Lung microvascular endothelial cell (primary cell): ENCODE measurements at places on chromosomes 16 and 17.

- no peak for DNase-seq
Observed at GRCh38 chr17:39243155-39243554, 17.4 kb upstream of the STAC2 start.

- DNase-seq = peak; percentile 48
Observed at GRCh38 chr17:16909472-16910246, 62.3 kb downstream of the TNFRSF13B start.

DNA sequence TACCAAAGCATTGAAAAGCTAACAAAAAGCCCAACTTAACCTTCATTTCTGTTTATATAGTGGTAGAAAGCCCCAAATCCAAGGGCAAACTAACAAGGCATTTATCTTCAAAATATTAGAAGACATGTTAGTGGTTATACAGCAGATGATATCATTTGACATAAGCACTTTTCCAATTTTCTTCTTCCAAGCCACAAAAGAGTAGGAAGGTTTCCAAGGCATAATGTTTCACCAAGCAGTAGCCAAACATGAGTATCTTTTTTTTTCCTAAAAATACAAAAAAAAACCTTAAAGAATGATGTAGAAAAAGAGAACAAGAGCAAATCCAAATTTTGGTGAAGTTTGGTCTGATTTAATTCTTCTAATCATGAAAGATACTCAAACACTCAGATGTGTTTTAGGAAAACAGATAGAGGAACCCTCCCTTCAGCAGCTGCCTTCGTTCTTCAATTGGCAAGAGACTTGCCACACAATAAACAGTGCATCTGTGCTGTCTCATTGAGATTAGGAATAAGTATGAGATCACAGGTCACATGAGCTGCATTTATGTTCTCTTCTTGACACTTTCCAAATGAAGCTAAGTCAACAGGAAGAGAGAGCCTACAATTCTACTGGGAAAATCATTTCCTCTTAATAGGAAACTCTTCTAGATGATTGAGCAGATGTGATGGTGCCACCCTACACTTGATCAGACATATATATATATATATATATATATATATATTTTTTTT lies 106.7 kb downstream of the TTC19 start:
- DNase-seq = peak; percentile 64

- DNase-seq = no peak
Observed at GRCh38 chr16:65888201-65888600, 478.3 kb upstream of the CDH5 start.

DNA sequence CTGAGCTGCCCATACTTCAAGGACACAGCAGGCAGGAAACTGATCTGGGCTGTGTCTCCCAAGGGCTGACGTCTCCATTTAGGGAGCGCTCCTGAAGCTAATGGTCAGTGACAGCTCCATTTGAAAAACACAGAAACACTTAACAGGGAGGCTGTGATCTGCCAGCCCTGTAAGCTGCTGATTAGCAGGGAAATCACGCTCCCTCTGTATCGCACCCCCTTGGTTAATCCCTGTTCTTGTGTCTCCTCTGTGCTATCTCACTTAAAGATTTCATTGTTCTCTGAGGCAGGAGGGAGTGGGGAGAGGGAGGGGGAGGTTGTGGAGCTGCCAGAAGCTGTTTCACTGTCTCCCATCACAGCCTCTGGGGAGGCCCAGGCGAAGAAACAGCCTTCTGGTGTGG lies 47.4 kb upstream of the CACNG3 start:
- DNase-seq = no peak

DNA sequence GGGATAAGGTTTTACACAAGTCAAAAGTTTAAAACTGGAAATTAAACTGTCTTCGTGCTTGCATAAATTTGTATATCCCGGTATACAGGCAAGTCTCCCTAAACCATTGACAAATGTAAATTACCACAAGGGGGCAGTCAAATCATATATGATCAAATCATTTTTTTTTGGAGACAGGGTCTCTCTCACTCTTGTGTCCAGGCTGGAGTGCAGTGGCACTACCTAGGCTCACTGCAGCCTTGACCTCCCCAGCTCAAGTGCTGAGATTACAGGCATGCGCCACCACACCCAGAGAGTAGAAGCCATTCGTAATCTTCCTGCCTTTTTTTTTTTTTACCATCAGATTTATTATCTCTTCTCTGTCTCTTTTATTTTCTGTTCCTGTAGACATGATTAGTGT lies 18.5 kb downstream of the TOP2A start:
- peak; percentile 71 for DNase-seq

DNA sequence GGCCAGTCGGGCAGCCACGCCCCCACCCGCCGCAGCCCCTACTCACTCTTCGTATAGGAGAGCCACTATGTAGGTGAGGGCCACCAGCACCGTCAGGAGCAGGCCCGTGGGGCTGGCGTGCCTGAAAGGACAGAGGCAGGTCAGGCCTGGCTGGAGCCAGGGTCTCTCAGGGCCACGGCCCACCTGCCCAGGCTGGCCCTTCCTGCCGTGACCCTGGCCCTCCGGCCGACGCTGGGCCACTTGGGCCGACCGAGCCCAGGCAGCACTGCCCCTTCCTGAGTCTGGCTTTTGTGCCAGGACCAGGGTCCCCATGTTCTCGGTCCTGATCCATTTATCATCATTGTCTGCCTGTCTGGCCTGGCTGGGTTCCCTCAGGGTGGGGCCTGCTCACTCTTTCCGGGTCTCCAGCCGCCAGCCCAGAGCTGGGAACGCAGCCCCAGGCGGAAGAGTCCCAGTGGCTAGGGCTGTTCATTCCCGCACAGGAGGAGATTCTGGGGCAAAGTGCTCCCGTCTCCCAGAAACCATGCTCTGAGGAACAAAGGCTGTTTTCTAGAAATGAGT lies 10.1 kb upstream of the RASD1 start:
- DNase-seq = no peak

DNA sequence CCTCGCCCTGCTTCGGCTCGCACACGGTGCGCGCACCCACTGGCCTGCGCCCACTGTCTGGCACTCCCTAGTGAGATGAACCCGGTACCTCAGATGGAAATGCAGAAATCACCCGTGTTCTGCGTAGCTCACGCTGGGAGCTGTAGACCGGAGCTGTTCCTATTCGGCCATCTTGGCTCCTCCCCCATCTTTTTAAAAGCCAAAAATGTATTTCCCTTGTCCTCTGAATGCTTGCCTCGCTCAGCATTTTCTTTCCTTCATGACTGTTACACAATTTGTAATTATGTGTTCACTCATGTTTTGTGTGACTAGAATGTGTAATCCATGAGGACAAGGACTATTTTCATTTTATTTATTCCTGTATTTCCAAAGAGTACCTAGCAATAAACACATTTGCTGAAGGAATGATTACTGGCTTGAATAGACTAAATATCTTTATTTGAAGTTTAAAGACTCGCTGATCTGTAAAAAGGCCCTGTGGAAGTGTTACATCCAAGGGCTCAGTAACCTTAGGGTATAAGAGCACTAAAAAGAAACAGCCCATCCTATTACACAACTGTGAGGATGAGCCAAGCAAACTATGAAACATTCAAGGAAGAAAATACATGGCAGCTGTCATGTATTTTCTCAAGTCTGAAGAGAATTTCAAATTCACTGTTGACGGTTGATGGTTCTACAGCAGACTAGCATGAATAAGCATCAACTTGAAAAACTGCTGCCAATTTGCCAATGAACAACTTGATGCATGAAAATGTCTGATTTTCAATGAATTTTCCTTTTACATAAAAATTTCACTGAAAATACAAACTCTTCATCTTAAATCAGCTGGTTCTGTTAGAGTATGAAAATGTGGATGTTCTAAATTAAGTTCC lies 192.6 kb downstream of the MYO1D start:
- DNase-seq = no peak

DNA sequence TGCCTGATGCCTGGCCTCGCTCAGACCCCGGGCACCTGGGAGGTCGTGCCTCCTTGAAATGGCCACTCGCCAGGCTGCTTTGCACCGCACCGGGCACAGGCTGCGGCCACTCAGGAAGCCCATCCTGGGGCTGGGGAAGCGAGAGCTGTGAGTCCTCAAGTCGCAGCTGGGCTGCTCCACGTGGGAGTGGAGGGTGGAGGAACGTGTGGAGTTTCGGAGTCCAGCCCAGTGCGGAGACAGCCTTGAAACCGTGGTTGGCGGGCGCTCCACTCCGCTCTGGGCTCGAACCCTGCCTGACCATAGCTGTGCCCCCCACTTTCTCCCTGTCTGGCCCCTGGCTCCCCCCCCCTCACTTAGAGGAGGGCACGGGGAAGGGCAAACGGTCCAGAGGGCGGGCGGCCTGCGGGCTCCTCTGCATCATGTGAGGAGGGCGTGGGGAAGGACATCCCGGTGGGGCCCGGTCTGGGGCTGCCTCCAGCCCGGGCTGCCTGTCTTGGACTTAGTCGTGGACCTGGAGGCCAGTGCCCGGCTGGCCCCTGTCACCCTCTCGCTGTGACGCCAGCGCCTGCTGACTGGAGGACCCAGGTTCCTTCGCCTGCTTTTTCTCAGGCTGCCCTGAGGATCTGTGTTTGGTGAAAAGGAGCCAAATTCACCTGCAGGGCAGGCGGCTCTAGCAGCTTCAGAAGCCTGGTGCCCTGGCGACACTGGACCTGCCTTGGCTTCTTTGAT lies 2.5 kb downstream of the UBE2I start:
- no peak for DNase-seq

DNA sequence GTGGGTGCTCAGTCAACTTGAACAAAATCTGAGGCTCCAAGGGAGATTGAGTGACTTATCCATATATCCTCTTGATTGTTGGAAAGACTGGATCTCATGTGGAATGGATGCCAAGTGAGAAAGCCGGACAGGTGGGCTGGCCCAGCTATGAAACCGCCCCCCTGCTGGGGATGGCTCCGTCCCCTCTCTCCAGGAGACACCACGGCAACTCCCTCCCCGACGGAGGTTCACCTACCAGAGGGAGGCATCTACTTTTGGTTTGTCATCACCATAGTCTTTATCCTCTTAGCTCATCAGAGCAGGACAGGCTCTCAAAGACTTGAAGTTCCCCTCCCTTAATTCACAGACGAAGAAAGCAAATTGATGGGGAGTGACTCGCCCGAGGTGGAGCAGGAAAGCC lies 1.8 kb upstream of the ALG1 start:
- DNase-seq = no peak

GRCh38 chr16:7716660-7717550 lies 384.3 kb downstream of the RBFOX1 start:
- no peak for DNase-seq

GRCh38 chr17:30597776-30598288 lies 120.6 kb downstream of the GOSR1 start:
- DNase-seq = no peak

- peak; percentile 88 for DNase-seq
Observed at GRCh38 chr17:50055426-50056216, at the start of gene ITGA3. Gene ITGA3, plus strand, starts transcription at chr17:50056110. Its CDS starts 330 bp downstream, at chr17:50056440.

DNA sequence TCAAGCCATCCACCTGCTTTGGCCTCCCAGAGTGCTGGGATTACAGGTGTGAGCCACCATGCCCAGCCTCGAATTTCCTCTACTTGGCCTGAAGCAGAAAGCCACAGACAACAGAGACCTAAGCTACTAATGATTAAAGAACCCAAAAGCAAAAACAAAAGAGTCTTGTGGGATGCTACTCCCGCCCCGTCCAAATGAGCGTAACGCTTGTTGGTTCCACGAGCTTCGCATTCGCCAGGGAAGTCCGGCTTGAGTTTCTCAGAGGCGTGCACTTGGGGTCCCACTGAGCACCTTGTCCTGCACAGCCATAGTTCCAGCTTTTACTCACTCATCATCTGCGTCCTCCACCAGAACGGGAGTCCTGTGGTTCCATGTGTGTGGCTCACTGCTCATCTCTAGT lies 16.0 kb downstream of the CEP295NL start:
- no peak for DNase-seq

- DNase-seq = no peak
Observed at GRCh38 chr17:6249732-6250131, 179.6 kb downstream of the WSCD1 start.

- peak; percentile 75 for DNase-seq
Observed at GRCh38 chr17:20010099-20010863, 1.1 kb downstream of the SPECC1 start.

- no peak for DNase-seq
Observed at GRCh38 chr17:79048826-79049755, 25.1 kb downstream of the C1QTNF1 start.

DNA sequence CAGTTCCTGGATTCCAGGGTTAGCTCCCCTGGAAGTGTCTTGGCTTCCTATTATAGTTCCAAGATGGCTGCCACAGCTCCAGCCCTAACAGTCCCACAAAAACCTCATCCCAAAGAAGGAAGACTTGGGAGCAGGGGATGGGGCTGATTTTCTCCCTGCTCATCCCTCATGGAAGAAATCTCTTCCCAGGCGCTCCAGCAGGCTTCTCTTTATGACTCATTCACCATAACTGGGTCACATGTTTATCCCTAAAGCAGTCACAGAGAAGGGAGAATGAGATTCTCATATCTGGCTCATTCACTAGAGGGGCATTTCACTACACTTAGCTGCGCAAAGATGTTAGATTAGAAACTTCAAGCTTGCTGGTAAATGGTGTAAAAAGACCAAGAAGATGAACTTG lies 206.5 kb upstream of the IRX3 start:
- DNase-seq = no peak

- peak; percentile 81 for DNase-seq
Observed at GRCh38 chr16:711548-712320, 3.2 kb upstream of the METRN start.

- no peak for DNase-seq
Observed at GRCh38 chr17:49987681-49988441, 7.2 kb downstream of the DLX3 start.

GRCh38 chr17:50725769-50726655 lies 6.6 kb downstream of the LUC7L3 start:
- no peak for DNase-seq

DNA sequence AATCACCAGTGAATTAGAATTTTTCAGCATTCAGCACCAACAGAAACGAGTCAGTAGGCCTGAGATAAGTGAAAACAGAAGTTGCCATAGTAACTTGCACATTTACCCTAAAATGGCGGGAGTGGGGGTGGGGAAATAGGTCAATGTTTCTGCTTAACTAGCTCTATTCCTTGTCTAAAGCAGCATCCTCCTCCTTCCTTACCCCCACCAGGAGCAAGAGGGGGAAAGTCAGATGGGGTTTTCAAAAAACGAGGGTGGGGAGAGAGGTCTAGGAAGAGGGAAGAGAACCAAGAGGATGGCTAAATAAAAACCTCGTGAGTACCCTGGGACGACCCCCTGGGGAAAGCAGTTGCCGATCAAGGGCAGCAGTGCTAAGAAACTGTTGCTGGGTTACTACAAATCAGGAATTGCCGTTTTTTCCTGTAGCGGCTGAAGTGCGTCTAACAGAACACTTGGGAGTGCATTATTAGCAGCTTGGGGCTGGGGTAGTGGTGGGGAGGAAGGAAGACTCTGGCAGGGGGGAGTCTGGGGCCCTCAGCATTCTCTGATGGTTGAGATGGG lies 34.4 kb upstream of the MNT start:
- DNase-seq = no peak

DNA sequence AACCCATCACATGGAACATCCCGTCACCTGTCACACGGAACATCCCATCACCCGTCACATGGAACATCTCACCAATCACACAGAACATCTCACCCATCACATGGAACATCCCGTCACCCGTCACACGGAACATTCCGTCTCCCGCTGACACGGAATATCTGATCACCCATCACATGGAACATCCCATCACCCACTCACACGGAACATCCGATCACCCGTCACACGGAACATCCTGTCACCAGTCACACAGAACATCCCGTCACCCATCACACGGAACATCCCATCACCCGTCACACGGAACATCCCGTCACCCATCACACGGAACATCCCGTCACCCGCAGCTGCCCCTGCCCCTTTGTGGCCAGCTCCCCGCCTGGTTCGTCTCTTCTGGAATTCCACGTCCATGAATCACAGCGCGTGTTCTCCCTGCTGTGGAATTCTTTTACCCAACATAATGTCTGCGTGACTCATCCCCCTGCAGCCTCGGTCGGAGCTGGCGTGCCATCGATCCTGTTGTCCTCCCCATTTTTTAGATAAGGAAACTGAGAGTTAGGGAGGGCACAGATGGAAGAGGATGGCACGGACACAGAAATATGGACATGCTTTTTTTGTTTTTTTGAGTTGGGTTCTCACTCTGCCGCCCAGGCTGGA lies 5.6 kb downstream of the CPNE7 start:
- peak; percentile 94 for DNase-seq
